Endodermal cell (in vitro differentiated cells): ENCODE measurements at places on chromosomes 6 and 20. TPM values are rescaled to one million over a fixed set of nuclear protein-coding genes. Genes with fewer than 3 reads are reported as not detected.

Gene CRYBG1
- total RNA-seq, result 2.7 and 2.8 TPM in 2 replicates

Gene COL11A2
- 1.4 to 2.8 TPM (median 2.3 TPM) in 3 replicates for total RNA-seq

Gene OR2B6
- total RNA-seq, result not detected in 2 replicates

Gene NR2E1
- not detected in 2 replicates for total RNA-seq

Gene BCL2L1
- total RNA-seq, result 82.4 and 89.5 TPM in 2 replicates

Gene XRN2
- 78.3 to 101 TPM (median 100.0 TPM) in 3 replicates for total RNA-seq

Gene MEP1A
- total RNA-seq, result not detected in 2 replicates

Gene OPRL1
- 3.0 to 5.5 TPM (median 5.3 TPM) in 3 replicates for total RNA-seq

Gene ABHD16A
- 52.5 and 59.5 TPM in 2 replicates for total RNA-seq

Gene LZTS3
- total RNA-seq, result 24.0 to 28.6 TPM (median 27.7 TPM) in 3 replicates
